ENCODE measurements at places on chromosomes 1 and 21.

DNA sequence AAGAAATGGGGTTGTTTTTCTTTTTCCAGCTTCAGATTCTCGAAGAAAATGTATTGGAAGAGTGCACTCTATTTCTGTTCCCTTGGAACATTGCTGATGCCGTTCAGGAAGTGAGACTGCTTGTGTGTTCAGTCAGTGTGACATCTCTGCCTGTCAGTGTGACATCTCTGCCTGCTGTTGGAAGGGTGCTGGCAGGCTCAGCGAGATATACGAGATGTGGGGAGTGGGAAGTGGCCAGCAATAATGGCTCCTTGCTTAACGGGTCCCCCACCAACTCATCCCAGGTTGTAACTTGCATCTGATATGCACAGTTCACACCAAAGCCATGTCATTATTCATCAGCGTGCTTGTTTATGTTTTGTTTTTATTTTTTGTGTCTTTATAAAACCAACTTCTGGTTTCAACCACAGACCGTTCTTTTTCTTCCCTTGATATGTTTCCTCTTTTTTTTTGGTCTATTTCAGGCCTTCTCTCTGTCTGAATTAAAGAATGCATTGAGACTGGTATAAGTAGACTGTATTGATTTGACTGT is 145.4 kb downstream of the GALNT2 start:
- DNase-seq, result no peak

DNA sequence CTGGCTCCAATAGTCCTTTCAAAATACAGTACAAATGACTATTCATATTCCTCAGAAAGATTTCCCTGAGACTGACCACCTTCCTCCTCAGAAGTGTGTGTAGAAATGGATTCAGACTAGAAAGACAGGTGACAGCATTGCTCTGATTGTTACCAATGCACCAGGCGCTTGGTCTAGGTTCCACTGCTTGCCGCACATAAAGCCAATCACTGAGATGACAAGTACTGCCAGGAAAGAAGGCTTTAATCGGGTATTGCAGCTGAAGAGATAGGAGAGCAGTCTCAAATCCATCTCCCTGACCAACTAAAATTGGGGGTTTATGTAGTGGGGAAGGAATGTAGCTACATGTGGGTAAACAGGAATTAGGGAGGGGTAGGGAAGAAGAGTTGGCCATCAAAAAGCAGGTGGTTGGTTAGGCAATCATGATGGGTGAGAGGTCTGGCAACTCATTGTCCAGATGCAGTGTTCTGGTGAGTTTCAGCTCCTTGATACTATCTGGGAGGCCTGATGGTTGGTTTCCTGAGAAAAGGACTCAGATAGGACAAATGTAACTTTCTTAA is 98.0 kb downstream of the KCNH1 start:
- no peak for DNase-seq

DNA sequence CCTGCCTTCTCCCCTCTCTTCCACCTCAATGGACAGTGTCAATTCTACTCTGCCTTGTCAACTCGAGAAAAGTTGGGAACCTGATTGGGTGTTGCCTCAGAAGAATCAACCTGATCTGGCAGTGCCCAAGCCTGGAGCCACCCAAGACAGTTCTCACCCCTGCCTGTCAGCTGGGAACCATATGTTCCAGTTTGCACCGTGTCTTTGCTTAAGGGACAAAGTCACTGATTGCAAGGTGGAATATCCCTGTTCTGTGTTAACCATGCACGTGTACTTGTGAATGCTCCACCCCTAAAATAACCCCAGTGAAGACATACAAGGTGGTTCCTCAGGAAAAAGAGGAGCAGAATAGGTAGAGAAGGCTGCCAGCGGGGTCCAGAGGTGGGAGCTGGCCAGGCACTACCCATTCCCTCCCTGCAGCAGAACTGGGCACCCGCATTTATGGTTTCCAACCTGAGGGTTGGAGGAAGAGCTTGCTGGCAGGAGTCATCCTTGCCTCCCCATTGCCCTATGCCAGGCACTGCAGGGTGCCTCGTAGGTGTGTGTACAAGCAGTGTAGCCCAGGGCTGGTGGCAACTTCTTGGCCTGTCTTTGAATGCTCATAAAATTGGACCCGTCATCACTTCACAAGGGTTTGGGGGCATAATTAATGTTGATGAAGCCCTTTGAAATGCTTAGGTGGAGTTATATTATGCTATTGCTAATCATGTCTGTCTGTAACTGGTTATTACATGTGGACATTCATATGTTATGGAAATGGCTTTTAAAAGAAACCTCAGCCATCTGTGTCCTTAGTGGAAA is 11.3 kb downstream of the NIPAL3 start:
- no peak for DNase-seq

DNA sequence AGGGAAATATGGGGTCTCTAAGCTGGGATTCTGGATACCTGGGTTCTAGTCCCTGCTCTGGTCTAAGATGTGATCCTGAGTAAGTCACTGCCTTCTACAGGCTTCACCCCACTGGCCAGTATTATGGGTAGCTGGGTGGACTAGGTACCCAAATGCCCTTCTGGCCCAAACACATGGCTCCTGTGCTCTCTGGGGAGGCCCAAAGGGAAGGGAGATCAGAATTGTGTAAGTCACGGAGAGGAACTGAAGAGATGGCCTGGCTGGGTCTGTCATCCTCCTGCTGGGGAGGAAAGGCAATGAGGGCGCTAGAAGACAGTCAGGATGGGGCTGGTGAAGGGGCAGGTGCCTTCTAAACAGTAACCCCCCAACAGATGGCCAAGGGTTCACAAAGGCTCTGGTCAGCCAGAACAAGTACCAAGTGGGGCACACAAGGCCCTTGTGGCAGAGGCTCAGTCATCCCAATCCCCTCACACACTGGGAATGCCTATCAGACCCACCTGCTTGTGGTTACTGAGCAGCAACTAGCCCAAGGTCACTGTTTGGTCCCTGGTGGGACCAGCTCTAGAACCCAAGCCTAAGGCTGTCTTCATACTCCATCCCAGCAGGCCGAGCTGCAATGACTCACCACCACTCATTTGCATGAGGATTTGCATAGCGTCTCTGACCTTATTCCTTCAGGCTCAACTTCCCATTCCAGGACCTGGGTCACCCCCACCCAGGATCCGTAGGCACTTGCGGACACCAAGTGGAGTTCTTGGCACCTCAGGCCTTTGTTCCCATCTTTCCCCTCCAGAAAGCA is 9.2 kb downstream of the MEF2D start:
- no peak for DNase-seq

- no peak for DNase-seq
Measured at GRCh38 chr1:204154568-204155255, 2.9 kb upstream of the ETNK2 start.

DNA sequence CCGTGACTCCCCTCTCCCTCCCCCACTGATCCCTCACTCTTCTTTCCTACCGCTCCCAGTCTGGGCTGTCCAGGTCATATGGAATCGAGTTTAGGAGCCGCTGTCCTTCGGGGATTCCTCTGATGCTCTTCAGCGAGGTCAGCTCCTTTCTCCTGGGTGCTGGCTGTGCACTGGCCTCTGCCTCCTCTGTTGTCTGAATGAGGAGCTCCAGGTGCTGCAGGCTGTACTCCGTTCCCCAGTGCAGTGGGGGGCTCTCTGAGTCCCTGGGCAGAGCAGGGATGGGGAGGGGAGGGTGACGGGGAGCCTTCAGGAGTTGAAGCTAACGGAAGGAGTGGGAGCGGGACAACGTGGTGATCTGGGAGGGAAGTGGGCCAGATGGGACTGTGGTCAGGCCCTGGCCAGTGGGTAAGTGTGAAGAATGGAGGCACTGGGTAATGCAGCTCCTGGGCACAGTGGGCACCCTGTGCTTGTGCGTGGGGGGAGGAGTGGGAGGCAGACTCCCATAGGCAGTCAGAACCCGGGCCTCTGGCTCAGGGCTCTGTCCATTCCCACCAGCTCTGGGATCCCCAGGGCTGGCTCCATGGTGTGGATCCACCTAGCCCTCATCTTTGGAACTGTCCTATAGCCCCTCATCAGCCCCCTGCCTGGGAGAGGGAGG is 59.5 kb upstream of the TLR5 start:
- DNase-seq, result no peak

DNA sequence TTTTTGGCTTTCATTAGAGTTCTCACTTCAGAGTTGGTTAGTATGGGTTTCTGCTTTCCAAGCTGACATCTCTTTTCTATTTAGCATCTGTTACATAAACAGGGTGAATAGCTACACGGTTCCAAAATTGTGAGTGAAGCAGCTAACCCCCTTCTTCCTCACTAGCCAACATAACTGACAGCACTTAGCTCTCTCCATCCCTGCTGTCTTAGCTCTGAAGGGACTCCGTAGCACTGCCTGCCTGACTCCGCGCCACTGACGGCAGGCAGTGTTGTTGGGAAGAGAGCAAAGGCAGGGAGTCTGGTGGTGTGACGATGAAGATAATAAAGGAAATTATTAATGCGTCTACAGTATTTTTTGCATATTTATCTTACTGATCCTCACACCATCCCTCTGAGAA is 247.0 kb downstream of the PTBP2 start:
- DNase-seq, result no peak

- DNase-seq, result no peak
Measured at GRCh38 chr1:14263671-14264070, 334.8 kb upstream of the KAZN start.

DNA sequence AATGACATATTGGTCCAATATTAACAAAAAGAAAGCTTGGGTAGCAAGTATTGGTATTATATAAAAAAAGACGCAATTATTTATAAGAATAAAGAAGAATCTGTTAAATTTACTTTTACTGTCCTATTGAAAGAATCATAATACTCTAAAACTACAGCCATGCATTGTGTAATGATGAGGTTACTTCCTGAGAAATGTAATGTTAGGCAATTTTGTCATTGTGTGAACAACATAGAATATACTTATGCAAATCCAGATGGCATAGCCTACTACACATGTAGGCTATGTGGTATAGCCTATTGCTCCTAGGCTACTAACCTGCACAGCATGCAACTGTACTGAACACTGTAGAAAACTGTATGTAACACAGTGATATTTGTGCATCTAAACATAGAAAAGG is 121.2 kb upstream of the PTGFR start:
- DNase-seq, result no peak

DNA sequence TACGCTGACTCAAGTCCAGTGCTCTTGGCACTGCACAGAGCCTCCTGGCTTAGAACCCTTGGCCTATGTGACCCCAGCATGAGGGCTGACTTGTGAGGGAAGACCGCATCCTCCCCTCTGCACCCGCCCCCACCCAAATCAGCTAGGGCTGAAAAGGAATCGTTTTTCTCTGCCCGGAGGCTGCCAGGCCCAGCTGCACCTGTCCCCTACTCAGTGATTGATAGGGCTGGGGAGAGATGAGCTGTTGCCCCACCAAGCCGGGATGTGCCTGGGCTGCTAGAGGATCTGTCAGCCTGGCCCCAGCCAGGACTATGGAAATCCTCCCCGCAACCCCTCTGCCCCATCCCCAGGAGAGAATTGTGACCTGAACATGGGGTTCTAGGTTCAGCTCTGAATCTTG is 20.6 kb downstream of the MYOG start:
- no peak for DNase-seq

- DNase-seq, result no peak
Measured at GRCh38 chr1:204390751-204391466, 20.7 kb downstream of the PPP1R15B start.

GRCh38 chr1:236486356-236487002 is 37.3 kb upstream of the LGALS8 start:
- no peak for DNase-seq

- DNase-seq, result no peak
Measured at GRCh38 chr1:48414264-48414663, 57.7 kb downstream of the SPATA6 start.

DNA sequence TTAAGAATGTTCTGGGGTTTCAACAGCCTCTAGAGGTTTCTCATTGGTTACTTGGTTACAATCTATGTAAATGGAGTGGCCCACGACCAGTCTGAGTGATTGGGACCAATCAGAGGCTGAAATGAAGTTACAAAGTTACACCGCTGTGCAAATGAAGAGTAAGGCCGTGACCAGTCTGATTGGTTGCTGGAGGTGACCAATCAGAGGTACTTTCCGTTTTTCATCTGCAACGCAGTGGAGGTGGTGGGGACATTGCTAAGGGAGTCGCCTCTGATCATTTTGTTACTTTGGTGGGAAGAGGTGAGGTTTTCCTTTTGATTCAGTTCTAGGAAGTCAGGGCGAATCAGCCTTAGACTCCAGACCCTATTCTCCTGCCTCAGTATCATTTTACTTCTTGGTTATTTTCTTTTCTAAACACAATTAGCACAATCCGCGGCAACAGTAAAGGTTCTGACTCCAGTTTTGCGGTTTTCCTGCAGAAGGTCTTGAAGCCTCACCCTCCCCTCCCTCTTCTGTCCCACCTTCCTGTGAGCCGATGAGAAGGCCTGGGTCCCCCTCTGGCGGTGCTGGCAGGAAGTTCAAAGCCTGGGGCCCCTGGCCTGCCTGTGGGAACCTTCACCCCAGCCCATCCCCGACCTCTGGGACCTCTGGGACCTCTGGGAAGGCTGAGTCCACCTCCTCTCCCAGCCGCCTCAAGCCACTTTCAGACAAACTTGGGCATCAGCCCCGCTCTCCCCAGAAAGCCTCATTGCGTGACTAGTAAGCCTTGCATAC is 38.7 kb upstream of the TTC34 start:
- DNase-seq, result no peak

DNA sequence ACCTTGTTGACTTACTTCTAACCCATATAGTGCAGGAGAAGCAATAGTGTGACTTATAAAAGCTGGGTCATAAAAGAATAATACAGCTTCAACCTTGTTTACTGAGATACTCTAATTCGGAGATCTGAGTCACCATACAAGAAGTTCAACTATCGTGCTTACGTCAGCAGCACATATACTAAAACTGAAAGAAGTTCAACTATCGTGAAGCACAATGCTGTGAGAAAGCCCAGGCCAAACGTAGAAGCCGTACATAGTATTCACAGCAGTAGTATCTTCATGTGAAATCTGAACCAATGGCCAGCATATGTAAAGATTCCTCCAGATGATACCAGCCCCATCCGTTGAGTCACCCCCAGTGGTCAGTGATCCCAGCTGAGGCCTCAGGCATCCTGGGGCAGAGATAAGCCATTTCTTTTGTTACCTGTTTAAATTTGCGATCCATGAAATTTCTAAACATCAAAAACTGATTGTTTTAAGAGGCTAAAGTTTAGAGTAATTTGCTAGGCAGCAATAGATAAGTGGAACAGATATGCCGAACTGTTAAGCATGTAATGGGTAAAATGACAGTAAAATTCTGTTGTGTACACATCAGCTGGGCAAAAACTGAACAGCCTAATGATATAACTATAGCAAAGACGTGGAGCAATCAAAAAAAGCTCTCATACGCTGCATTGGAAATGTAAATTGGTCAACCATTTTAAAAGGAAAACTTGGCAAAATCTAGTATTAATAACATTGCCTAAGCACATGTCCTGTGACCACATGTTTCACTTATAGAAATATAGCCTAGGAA is 53.9 kb upstream of the SAMD13 start:
- DNase-seq, result no peak

DNA sequence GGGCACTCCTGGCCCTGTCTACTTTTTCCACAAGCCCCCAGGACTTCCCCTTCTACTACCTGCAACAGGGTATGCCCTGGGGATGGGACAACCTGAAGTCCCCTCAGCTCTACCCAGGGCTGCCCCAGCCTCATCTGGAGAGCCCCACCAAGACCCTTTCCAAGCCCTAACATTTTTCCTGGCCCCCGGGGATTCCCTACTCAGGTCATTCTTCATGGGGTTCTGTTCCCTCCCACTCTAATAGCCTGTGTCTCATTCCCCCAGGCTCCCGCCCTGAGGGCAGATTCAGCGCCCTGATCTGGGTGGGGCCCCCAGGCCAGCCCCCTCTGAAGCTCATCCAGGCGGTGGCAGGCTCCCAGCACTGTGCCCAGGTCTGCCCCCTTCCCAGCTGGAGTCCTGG is 9.6 kb downstream of the EXTL1 start:
- no peak for DNase-seq

- no peak for DNase-seq
Measured at GRCh38 chr1:96075704-96076455, 645.7 kb upstream of the PTBP2 start.

GRCh38 chr1:17251701-17252376 is 2.9 kb downstream of the PADI3 start:
- no peak for DNase-seq

Measured in HAP-1 (cell line).